ENCODE measurements at places on chromosomes 12 and 14.

DNA sequence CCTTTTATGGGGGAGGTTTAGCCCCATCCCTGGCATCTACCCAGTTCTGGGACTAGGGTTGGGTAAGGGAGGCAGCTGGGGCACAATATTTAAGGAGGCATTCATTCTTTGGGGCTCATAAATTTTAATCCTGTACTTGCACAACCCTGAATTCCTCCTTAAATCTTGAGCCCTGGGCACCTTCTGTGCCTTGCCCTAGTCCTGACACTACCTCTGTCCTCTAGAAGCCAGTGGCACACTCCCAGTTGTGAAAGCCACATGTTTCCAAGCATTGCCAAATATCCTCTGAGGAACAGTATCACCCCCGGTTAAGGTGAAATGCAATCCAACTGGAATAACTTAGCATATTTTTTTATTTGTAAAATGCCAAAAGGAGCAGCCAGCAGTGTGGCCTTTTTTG is 36.6 kb downstream of the SLC16A7 start:
- no peak for DNase-seq

GRCh38 chr12:28555748-28556147 is 365.5 kb downstream of the CCDC91 start:
- DNase-seq, result no peak

- no peak for DNase-seq
These were observed 158.5 kb downstream of the ZFP36L1 start for GRCh38 chr14:68634332-68634731.

- no peak for DNase-seq
These were observed 17.7 kb downstream of the SMCO2 start for GRCh38 chr12:27464220-27464554.

GRCh38 chr12:6241495-6241894 is 41.3 kb downstream of the CD9 start:
- no peak for DNase-seq

DNA sequence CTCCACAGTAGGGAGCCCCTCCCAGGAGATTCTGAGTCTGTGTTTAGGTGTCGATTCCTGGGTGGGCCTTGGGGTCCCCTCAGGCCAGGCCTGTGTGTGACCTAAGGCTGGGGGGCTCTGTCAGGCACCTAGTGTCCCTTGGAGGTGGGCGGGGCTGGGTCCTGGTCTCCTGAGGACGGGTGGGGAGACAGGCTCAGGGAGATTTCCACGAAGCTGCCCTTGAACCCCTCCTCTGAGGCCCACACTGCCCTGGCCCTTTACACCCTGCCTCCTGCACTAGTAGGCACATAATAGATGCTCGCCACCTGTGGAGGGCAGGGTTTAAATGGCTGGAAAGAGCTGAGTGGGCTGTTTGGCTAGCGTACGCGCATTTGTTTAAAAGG is 32.9 kb downstream of the MEG3 start:
- no peak for DNase-seq

DNA sequence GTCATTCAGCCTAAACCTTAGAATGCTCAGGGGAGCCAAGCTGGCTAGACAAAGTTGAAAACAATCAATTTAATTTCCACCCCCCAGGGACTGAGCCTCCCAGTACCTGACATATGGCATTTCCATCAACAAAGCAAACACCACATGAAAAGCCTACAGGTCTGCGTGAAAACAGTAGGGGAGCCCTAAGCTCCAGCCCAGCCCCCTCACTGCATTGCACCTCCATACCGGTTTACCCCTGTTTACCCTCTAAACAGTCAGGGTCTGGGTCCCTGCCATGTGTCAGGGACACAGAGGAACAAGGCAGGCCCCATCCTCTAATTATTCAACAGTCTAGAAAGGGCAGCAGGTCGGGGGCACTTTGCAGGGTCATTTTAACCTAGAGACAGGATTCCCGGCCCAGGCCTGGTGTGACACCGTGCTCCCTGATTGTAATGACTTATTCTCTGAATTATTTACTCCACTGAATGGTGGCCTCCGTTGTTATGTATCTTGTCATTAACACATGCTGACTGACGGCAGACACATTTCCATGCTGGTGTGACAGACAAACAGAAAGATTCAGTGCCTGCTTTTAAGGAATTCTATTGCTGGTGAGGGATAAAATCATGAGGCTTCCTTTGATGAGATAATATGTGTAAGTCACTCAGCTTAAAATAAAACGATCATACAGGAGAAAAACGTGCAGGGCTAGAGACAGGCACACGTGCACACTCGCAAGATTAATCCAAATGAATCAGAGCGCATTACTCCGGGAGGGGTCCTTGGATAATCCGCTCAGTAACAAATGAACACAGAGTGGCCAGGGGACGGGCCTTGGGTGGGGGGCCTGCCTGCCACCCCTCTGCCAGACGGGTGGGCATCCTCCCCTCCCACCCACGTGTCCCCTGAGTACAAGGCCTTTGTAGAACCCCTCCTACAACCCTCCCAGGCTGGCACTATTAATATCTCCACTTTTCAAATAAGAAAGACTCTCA is 23.2 kb downstream of the CCDC88C start:
- DNase-seq, result no peak

GRCh38 chr12:63319936-63320633 is 169.1 kb upstream of the AVPR1A start:
- no peak for DNase-seq
